Activated CD4-positive, CD25-positive, alpha-beta regulatory T cell (primary cell): ENCODE measurements at places on chromosomes 2 and 18.

GRCh38 chr2:100771125-100771524, 48.8 kb upstream of the NPAS2 start:
- DNase-seq = no peak

- no peak for DNase-seq
Measured at GRCh38 chr18:74397572-74397971, 59.5 kb downstream of the DIPK1C start.

DNA sequence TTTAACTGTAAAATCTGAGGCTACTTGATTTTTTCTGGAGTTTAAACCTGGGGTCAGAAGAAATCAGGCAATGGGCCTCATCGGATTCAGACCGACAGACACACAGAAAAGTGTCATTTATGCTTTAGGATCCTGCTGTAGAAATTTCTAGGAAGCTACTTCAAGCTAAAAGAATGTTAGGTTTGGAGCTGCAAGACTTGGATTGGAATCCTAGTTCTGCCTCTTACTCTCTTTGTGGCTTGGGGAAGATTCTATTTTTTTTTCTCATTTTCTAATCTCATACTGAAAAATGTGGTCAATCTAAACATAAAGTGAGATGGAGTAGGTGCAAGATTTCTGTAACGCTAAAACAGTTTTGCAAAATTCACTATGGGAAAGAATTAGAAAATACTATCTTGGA, 48.8 kb upstream of the KCNE4 start:
- no peak for DNase-seq

DNA sequence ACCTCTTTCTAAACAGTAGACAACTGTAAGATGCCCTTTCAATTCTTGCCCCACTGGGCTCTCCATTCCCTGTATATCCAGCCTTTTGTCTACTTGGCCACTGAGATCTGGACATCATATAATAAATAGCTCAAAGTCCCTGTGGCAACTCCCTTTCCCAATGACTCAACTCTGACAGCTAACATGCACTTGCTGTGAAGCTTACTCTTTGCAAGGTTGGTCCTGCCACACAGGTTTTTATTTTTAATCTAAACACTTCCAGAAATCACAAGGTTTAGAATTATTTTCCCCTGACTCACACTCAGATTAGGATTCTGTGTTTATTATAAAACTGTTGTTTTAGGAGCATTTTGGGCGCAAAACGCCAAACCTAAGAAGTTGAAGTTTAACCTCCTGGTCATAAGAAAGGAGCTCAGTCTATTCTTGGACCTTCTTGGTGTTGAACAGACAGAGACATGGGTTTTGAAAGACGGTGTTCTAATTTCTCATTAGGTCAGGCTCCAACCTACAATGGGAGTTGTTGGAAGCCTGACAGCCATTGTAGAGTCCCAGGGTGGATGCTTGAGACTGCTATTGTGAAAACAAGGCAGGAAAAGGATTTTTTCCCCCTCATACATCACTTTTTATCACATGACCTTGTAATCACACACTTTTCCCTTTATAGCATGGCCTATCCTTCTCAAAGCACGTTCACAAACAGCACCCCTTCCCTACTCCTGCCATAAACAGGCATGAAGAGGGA, 124.7 kb upstream of the SERPINE2 start:
- no peak for DNase-seq

DNA sequence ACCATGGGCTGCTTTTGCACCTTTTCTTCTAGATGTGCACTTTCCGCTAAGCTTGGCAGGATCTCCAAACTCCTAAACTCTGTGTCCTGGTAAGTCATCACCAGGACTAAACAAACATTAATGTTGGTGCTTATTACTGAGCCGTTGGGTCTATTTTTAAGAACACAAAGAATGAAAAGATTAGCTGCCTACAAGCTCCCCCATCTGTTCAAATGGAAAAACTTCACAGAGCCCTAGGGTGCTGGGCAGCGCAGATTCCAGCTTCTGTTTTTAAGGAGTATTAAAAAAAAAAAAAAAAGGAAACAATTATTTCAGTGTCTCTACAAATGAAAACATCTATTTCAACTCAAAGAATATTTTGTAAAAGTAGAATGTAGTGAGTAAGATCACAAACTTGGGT, 97.8 kb upstream of the AQP4 start:
- no peak for DNase-seq

- no peak for DNase-seq
Measured at GRCh38 chr2:30504731-30505130, 57.7 kb downstream of the LCLAT1 start.

GRCh38 chr2:201854841-201855240, 48.5 kb downstream of the CDK15 start:
- no peak for DNase-seq

- DNase-seq = no peak
Measured at GRCh38 chr2:177419274-177419673, 26.7 kb downstream of the AGPS start.

GRCh38 chr2:179106676-179107428, 56.9 kb upstream of the CCDC141 start:
- no peak for DNase-seq

DNA sequence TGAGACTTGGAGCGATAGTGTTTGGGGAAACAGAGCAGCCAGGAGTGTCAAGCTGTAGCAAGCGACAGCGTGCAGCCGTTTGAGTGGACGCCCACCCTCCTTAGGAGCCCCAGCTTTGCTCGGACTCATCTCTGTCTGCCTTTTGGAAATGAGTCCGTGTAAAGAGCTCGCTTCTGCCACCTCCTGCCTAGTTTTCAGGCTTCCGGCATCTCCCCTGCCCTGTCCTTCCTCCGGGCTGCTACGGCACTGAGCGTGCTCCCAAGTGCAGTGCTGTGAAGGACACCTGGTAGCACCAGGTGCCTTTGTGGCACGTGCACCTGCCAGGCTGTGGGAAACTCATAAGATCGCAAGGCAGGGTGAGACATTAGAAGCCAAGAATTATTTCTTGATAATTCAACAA, 117.1 kb downstream of the RNF144A start:
- DNase-seq = no peak

DNA sequence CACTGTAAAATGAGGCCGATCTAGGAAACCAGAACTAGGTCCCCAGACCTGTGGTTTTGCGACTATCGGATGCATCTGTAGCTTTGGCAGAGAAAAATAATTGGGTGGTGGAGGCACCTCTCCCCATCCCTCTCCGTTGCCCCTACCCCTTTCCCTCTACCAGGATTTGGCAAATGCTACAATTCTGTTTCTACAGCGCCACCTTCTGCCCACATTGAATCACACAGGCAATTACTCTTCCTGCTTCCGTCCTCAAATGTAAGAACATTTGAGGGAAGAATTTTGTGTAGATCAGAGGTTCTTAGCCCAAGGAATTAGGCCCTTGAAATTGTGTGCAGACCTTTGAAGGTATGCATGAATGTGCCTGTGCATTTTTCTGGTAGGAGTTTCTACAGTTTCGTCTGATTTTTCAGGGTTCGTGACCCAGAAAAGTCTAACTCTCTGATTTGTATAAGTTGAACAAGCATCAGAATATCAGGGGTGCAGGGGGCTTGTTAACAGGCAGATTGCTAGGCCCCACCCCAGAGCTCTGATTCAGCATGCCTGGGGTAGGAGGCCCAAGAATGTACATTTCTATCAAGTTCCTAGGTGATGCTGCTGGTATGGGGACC, 11.2 kb downstream of the ATP6V1B1 start:
- DNase-seq = no peak

GRCh38 chr2:49640630-49641029, 486.3 kb upstream of the FSHR start:
- DNase-seq = no peak

GRCh38 chr18:54159906-54160305, 64.6 kb downstream of the MBD2 start:
- DNase-seq = no peak

- no peak for DNase-seq
Measured at GRCh38 chr2:200380833-200381542, 74.5 kb downstream of the SPATS2L start.

DNA sequence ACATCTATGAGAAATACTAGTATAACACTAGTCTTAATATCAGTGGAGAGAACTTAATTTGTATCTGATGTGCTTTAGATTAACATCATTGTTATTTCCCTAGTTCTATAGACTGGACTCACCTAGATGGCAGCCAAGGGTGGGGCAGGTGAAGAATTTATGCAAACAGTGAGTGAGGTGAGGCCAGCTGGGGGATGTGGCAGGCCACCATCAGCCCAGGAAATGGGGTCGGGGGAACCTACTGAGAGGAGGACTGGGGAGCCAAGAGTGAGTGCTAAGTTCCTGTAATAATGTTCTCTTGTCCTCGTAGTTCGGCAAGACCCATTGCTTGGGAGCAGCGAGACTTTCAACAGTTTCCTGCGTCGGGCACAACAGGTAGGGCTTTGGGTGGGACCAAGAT, 2.5 kb downstream of the SNX17 start:
- DNase-seq = no peak
